Lung microvascular endothelial cell (primary cell): ENCODE measurements at places on chromosomes 5 and 9.

GRCh38 chr5:173314166-173314952, 13.9 kb downstream of the STC2 start:
- DNase-seq, result peak; percentile 31

DNA sequence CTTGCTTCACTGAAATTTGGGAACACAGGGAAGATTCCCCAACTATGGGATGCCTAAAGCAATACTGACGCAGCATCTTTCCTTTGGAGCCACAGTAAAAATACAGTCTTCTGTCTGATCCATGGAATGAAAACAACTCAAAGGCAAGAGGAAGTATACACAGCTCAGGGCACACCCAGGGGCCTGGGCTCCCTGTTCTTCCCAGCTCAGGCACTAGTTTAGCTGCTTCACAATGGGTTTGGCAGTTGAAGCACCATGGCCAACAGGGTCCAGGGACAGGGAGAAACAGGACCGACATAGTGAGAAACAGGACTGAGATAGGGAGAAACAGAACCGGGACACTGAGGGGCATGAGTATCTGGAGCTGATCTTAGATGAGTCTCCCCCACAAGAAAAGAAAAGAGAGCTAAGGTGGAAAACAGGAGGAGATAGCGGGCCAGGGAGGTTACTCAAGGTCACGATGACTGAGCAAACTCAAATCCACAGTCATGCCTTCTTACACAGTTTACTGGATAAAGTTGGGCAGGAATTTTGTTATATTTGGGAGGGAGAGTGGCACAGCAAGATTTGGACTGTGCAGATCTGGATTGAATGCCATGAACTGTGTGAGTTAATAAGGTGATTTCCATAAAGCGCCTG, 198.8 kb downstream of the SMARCA2 start:
- no peak for DNase-seq

- no peak for DNase-seq
Observed at GRCh38 chr9:79616013-79616412, 44.2 kb downstream of the TLE4 start.

GRCh38 chr9:25917731-25918362, 239.6 kb upstream of the TUSC1 start:
- no peak for DNase-seq

- no peak for DNase-seq
Observed at GRCh38 chr5:1133510-1134201, 21.8 kb upstream of the SLC12A7 start.

DNA sequence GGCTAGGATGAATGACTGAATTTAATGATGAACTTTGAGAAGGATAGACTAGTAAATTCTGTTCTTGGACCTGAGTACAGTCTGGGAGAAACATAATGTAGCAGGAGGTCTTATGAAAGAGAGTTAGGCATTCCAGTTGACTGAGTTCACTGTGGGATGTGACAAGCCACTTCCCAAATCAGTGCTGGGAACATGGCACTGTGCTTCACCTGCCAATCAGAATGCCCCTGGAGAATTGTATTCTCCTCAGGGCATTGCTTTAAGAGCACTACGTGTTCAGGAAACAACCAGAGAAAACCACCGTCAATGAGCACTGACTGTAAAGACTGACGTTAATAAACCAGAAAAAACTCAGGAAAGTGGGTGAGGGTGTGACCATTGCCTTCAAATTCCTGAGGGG, 1.2 kb downstream of the CCDC107 start:
- DNase-seq, result no peak

GRCh38 chr5:151249281-151249680, 3.7 kb upstream of the GM2A start:
- DNase-seq, result no peak

DNA sequence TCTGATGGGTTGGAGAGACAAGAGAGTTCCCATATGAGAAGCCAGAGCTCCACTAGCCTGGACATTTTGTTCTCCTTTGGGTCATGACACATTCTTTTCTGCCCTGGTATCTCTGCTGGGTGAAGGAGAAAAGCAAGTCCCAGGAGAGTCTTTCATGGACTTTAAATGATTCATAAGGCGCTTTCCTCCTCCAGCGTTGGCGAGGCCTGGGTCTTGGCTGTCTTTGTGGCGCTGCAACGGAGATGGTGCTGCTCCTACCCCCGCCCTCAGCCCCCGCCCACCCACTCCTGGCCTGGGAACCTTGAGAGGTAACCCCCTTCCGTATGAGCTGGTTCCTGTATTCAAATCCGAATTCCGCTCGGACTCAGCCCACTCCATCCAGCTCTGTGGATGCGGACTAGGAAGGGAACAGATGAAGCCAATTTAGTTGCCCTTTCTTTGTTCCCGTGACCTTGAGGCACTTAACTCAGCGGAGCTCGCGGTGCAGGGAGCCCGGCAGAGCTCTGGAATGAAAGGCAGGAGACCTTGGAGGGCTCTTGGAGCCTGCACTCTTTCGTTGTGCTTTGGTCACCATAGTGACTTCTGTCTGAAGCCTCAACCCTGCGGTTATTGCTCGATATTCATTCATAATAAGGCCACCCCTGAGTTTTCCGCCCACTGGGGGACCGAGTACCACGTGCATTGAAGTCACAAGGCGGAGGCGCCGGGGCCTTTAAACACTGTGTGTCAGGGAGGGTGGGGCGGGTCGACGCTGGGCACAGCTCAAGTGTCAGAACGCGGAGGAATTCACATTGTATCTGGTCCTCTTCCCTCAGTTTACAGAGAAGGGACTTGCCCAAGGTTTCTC, 14.0 kb upstream of the PWWP2A start:
- peak; percentile 27 for DNase-seq

- peak; percentile 49 for DNase-seq
Observed at GRCh38 chr5:178940569-178941360, at the start of gene ZNF454. Gene ZNF454, plus strand, starts transcription at chr5:178941198. Its CDS starts 1,594 bp downstream, at chr5:178942792.

- DNase-seq, result no peak
Observed at GRCh38 chr5:120451445-120451844, 12.7 kb upstream of the PRR16 start.

DNA sequence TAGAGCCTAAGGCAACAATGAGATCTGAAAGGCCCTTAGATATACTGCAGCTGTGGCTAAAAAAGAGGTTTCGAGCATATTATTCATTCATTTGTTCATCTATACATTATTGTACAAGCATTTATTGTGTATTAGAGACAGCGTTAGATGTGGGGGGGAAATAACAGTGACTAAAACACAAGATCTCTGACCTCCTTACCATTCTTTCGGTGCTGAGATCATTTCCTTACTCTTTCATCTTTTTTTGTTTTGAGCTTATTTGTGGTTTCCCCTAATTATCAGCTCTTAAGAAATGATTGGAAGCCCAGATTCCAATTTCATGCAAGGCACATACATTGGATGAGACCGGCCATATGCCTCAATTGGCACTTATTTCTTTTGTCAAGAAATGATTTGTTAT, 113.2 kb downstream of the SEC61B start:
- DNase-seq, result peak; percentile 72

GRCh38 chr5:81292130-81292529, 9.3 kb upstream of the ZCCHC9 start:
- no peak for DNase-seq

- DNase-seq, result peak; percentile 74
Observed at GRCh38 chr5:107570805-107571531, 99.8 kb downstream of the EFNA5 start.

GRCh38 chr5:93150311-93151012, 430.6 kb downstream of the NR2F1-AS1 start:
- peak; percentile 44 for DNase-seq

DNA sequence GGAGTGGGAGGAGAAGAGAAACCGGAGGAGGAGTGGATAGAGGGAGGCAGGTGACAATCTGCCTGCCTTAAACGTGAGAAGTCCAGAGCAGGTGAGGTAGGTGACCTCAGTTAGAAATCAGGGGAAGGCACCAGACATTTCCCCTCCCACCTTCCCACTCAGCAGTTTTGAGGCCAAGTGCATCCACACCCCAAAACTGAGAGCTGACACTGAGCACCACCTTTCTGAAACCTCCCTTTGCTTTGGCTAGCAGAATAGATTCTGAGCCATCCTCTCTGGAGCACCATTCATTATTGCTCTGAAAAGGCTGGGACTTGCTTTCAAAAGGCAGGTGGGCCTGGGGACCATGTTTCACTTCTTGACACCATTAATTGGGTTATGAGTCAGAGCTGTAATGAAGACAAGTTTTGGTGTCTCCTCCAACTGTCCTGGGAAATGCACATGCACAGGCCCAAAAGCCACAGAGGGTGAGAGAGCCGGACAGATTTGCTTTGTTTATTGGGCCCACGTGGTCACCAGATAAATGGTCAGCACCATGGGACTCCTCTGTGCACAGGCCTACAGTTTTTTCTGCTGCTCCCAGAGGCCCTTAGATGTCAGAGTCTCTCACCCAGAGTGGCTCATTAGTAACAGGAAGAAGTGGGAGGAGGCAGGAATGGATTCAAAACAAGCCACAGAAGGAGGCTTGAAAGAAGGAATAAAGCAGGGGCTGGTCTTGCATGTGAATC, 314.7 kb downstream of the TLE1 start:
- DNase-seq, result peak; percentile 46

- peak; percentile 77 for DNase-seq
Observed at GRCh38 chr9:124869986-124870560, 8.1 kb downstream of the ARPC5L start.

DNA sequence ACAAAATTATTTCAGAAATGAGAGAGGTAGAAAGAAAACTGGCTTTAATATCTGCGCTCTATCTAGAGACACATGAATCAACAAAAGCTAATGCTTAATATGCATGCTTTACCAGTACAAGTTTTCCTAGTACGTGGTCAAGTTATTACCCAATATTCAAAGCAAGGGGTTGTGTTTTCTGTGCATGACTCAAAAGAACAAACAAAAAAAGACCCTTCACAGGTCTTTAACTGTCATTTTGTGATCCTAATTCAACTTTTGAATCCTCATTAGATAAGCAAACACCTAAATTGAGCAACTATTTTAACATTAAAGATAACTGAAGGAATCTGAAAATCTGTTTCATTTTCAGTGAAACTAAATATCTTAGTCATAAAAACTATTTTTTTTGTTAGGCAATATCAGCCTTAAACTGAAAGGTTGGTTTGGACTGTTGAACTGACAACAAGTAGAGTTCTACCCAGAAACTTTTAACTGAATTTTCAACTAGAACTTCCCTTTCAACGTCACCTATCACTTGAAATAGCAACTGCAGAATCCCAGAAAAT, 12.5 kb downstream of the ST8SIA4 start:
- peak; percentile 4 for DNase-seq
